ENCODE measurements at places on chromosomes 1 and 21.

DNA sequence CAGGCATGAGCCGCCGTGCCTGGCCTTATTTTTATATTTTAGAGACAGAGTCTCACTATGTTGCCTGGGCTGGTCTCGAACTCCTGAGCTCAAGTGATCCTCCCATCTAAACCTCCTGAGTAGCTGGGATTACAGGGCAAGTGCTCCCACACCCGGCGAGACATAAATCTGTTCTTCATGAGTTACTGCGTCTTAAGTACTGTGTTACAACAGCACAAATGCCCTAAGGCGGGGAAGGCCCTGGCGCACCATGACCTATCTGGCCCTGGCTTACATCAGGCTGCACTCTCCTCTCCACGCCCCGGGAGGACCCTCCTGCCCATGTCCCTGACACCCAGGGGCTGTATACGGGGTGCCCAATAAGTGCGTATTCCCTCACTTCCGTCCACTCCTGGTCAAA lies 4.3 kb downstream of the GPR153 start:
- no peak for DNase-seq

DNA sequence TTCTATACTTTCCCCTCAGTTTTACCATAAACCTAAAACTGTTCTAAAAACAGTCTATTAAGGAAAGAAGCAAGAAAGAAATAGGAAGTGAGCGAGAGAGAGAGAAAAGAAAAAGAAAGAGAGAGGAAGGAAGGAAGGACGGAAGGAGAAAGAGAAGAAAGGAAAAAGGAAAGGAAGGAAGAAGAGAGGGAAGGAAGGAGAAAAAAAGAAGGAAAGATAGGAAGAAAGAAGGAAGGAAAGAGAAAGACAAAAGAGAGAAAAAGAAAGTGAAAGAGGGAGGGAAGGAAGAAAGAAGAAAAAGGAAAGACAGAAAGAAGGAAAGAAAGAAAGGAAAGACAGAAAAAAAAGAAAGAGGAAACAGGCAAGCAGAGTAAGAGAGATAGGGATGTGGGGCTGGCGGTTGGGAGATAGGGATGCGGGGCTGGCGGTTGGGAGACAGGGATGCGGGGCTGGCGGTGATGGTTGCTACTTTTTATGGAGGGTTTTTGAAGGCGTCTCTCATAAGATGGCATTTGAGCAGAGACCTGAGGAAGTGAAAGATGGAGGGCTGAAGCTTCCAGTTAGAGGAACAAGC lies 70.4 kb upstream of the IRF2BP2 start:
- no peak for DNase-seq

- DNase-seq: no peak
Observed at GRCh38 chr1:2413495-2414296, 1.3 kb upstream of the PEX10 start.

GRCh38 chr1:196178083-196178635 lies 430.1 kb downstream of the KCNT2 start:
- DNase-seq: no peak

DNA sequence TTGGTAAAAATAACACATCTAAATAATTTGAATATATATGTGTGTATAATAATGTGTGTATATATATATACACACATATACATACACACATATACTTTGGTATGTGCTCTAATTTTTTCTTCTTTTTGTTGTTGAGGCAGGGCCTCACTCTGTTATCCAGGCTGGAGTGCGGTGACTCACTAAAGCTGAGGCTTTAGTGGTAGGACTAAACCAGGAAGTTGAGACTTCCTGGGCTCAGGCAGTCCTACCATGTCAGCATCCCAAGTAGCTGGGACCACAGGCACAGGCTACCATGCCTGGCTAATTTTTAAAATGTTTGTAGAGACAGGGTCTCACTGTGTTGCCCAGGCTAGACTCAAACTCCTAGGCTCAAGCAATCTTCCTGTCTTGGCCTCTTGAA lies 46.7 kb upstream of the CXADR start:
- DNase-seq: no peak

- no peak for DNase-seq
Observed at GRCh38 chr1:2312515-2313301, 78.6 kb downstream of the MORN1 start.
